ENCODE measurements at places on chromosomes 2 and 18. TPM values are rescaled to one million over a fixed set of nuclear protein-coding genes. Genes with fewer than 3 reads are reported as not detected.

DNA sequence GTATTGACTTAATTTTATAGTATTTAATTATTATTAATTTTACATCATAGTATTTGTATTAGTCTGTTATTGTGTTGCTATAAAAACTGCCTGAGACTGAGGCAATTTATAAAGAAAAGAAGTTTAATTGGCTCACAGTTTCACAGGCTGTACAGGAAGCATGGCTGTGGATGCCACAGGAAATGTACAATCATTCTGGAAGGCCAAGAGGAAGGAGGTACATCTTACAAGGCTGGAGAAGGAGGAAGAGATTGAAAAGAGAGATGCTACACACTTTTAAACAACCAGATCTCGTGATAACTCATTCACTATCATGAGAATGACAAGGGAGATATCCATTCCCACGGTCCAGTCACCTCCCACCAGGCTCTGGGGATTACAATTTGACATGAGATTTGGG, 2019.4 kb upstream of the PIK3C3 start:
- no peak for DNase-seq

GRCh38 chr18:13539843-13540476, 186.4 kb downstream of the FAM210A start:
- no peak for DNase-seq

GRCh38 chr18:28766027-28766426, 589.1 kb upstream of the CDH2 start:
- DNase-seq = no peak

DNA sequence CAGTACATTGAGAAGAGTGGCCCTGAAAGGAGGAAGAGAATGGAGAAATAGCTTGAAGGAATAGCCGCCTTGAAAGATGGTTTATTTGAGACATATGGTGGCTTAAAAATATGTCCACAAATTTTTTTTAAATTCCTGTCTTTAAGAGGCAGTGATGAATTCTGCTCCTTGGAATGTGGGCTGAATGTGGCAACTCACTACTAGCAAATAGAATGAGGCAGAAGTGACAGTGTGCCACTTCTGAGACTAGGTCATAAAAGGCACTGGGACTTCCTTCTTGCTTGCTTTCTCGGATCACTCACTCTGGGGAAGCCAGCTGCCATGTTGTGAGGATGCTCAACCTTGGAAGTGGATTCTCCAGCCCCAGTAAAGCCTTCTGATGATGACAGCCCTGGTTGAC, 67.0 kb downstream of the FAM161A start:
- DNase-seq = no peak

GRCh38 chr2:68157002-68157401, 686 bp upstream of the PNO1 start:
- no peak for DNase-seq

HJURP gene
- 1.7 TPM for total RNA-seq

- DNase-seq = no peak
These were observed 88.5 kb downstream of the RTTN start for GRCh38 chr18:70116949-70117348.

DNA sequence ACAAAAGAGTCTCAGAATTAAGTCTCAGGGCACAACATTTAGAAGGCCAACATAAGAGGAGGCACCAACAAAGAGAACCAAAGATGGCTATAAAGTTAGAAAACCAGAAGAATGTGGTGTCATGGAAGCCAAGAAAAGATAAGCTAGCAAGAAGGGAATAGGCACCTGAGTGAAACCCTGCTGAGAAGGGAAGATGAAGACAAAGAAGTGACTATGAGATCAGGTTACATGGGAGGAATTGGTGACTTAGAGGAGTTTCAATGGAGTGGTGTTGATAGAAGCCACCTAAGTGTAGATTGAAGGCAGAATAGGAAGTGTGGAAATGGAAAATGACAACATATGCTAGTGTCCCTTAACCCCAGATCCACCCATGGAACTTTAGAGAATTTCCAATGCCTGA, 327.6 kb upstream of the KCNJ3 start:
- DNase-seq = no peak

- DNase-seq = no peak
These were observed 153.2 kb upstream of the ETAA1 start for GRCh38 chr2:67243919-67244318.

ARMC9 gene
- total RNA-seq = 9.4 TPM

DNA sequence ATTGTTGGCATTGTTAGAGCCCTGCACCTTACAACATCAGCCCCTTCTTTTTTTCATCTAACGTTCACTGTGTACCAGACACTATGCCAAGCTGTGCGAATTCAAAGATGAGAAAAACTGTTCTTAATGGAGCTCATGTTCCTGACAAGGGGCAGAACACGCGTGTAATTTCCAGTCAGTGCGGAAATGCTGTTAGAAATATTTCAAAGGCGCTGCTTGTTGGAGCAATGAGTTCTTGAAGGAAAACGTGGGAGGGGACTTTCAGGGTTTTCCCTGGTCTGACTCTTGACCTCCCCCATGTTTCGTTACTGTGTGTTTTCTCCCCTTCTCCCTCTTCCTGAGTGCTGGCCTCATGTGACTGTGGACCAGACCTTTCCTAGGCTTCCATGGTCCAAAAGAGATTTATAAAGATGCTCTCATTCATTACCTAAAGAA, 1.5 kb downstream of the MTHFD2 start:
- DNase-seq = no peak

GRCh38 chr2:141820893-141821292, 309.9 kb downstream of the LRP1B start:
- no peak for DNase-seq

- no peak for DNase-seq
These were observed 265.3 kb downstream of the SETBP1 start for GRCh38 chr18:44945888-44946401.

DNA sequence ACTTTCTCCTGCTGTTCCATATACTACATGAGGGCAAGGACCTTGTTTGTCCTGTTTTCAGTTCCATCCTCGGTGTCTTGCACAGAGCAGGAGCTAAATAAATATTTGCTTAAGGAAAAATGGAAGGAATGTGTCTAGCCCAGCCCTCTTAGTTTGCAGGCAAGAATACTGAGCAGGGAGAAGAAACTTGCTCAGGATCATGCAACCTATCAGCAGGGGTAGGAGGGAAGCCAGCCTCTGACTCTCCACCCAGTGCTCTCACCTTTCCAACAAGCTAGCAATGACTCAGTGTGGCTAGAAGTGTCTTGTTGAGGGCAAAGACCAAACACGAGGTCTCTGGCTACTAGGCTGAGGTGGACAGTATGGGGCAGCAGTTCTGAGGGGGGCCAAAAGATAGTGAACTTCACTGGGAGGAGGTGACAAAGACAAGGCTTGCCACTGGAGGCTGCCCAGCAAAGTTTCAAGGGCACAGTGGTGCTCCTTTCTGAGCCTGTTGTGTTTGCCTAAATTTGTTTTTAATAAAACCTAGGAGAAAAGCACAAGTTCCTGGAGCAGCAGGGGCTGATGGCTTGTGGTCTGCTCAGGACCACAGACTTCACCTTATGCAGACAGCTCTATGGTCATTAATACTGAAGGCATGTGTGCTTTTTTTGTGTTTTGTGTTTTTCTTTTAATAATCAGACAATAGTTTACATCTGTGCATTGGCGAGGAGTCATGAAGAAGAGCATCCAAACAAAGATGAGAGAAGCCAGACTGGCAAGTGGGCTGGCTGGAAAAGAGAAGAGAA, 49.1 kb upstream of the CTAGE1 start:
- no peak for DNase-seq

PLA2R1 gene
- 6.8 TPM for total RNA-seq

DNA sequence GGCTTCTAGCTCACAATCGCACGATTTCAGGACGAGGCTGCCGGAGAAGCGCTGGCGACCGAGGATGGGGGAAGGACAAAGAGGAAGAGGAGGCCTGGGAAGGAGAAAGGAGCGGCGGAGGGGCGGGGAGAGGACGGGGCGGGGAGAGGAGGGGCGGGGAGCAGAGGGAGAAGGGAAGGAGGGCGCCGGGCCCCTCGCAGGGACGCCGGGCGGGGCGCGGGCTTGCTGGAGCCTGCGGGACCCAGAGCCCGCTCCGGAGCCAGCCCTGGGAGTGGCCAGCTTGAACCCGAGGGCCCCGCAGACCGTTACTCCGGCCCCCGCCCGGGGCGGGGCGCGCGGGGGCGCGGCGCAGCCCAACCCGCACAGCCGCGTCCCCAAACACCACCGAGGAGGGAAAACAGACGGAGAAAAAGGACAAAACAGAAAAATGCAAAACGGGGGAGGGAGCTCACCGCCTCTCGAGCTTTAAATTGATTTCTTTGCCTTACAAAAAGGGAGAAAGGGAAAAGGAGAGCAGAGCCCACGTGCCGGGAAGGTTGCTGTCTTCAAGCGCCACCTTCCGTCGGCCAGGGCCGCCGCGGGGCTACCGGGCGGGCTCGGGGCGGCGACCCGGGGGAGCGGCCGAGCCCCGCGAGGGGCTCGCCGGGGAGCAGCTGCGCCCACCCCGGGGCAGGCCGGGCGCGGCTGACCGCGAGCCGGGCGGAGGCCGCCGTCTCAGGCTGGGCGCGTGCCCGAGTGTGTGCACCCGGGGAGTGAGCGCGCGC, 781 bp upstream of the SOX11 start:
- no peak for DNase-seq

- no peak for DNase-seq
These were observed 18.3 kb downstream of the SGPP2 start for GRCh38 chr2:222442665-222443064.

NEU4 gene
- 32.3 TPM for total RNA-seq

- DNase-seq = no peak
These were observed 25.7 kb downstream of the NR4A2 start for GRCh38 chr2:156306821-156307220.

GRCh38 chr2:176285321-176285720, 16.1 kb downstream of the MTX2 start:
- DNase-seq = no peak

TEX44 gene
- not detected for total RNA-seq

DNA sequence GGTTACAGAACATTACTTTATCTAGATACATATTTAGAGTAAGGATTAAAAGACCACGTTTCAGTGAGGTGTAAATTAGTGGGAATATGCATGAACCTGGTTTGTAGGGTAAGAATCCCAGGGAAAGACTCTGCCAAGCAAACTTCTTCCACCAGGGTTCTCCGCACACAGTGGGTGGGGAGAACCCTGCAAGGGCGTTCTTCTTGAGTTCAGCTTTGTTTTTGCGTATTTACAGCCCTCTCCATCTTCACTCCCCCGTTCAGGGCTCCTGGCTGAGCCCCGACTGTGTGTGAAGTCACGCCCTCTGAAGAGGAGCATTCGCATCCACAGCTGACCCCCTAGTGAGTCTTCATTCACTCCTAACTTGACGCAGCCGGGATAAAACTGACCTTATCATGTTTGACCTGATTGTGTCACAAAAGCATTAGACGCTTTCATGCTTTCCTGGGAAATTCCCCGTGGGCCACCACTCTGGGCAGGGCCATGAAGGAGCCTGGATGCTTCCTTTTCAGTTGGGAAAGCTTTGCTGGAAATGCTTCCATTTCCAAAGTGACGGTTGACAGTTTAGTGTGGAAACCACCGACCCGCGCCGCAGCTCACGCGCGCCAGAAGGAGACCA, 1.0 kb downstream of the ALKAL2 start:
- no peak for DNase-seq

- no peak for DNase-seq
These were observed 58.6 kb downstream of the SMCHD1 start for GRCh38 chr18:2714140-2714539.

DNA sequence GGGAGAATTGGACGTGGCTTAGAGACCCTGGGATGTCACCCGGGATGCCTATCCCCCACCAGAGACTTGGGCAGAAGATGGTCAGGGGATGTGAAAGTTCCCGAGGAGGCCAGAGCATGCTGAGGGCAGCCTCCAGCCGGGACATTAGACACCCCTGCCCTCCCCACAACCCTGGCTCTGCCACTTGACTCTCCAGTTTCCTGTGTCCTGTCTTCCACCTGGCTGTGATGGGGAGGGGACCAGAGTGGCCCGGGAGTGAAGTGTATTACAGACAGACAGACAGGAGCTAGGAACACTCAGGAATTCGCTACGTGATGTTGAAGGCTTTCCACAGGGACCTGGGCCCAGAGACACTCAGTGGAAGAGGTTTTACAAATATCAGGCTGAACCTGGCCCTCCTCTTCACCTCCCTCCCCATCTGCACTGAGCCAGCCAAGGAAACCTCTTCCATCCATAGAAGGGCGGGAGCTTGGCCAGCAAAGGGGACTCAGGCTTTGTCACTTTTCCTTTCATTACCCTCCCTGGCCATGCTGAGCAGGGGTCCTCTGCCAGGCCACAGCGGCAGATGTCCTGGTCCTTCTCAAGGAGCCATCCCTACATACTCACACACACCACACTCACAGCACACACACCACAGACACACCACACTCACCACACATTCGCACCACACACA, 60.7 kb downstream of the SDC1 start:
- DNase-seq = no peak

DNA sequence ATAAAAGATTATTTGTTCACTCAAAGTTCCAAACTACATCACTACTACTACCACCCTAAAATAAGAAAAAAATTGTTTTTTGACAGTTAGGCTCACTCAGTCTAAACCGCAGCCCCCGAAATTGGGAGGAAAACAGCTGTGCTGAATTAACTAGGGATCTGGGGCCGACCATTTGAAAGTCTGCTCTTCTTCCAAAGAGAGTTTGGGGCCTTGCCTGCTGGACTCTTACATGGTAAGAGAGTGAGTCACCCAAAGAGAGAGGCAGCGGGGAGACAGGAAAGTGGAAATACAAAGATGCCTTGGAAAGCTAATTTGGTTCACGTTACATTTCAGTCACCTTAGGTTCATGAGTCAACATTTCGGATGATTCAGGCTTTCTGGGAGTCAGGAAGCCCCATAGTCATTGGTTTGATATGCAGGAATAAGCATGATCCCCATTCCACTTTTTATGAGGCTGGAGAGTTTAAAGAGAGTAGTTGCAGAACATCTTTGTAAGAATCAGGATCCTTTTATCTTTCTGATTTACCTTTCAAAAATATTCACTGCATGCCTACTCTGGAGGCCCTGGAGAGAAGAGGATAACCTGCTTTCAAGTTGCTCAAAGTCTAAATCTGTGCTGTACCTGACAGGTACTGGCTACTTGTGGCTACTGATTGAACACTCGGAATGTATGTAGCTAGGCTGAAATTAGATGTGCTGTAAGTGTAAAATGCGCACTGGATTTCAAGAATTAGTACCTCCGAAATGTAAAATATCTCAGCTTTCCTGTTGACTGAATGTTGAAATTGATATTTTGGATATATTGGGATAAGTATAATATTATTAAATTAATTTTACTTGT, 995 bp upstream of the RTN4 start:
- DNase-seq = peak; percentile 45

DNA sequence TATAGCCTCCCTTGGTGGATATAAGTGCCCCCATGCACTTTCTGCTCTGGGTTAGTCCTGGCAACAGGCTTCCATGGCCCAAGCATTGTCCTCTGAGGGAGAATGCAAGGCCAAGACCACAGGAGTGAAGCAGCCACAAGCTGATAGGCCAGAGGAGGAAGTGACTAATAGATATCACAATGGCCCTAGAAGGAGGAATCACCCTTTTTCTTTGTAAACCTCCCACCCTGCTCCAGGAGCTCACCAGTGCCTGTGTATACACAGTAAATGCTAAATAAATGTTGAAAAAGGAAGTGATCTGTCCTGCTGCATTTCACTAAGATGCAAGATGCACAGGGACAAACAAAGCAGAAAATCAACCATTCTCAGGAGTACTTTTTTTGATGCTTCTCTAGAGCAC, 49.7 kb upstream of the ABCA12 start:
- no peak for DNase-seq

GRCh38 chr18:2431806-2432205, 139.5 kb downstream of the METTL4 start:
- DNase-seq = no peak
